ENCODE measurements at places on chromosomes 7 and 10.
A peak's percentile ranks its signal among the peaks of the same experiment; 100 is the strongest.

- no peak for ATAC-seq
These were observed 13.4 kb downstream of the COL13A1 start for GRCh38 chr10:69815104-69815503.

DNA sequence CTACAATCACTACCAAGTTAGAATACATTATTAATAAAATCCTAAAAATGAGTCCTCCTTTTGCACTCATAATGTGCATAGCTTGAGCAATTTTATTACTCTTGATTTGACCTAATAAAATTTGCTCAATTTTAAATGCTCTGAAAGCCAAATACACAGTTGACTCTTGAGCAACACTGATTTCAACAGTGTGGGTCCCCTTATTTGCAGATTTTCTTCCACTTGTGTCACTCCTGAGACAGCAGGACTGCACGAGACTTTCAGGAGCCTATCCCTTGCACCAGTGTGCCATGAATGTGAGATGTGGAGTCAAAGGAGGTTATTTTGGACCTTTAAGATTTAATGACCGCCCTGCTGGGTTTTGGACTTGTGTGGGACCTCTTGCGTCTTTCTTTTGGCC lies 23.2 kb downstream of the RNF216 start:
- no peak for ATAC-seq

- no peak for ATAC-seq
These were observed 150.6 kb upstream of the TMEM72 start for GRCh38 chr10:44760513-44760912.

GRCh38 chr7:158056761-158057160 lies 530.9 kb downstream of the PTPRN2 start:
- ATAC-seq = no peak

DNA sequence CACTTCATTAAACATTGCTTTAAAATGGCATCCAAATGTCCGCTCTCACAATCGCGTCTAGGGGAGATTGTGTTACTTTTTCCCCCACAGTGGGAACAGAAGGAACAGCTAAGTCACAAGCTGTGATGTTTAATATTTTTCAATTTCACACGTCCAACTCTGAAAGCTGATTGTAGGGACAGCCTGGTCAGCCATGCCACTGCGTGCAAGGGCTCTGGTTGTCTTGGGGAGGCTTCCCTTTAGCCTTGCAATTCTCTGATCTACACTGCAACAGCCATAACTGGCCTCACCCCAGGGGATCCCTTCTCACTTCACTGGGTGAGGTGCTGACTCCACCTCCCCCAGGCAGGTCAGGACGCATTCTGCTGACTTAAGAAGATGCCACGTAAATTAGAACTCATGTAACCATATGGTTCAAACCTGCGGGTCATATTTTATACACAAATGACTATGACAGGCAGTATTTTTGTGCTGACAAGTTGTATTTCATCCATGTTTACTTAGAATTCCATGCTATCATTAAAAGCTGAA lies 425.2 kb upstream of the NFE2L3 start:
- ATAC-seq = no peak

DNA sequence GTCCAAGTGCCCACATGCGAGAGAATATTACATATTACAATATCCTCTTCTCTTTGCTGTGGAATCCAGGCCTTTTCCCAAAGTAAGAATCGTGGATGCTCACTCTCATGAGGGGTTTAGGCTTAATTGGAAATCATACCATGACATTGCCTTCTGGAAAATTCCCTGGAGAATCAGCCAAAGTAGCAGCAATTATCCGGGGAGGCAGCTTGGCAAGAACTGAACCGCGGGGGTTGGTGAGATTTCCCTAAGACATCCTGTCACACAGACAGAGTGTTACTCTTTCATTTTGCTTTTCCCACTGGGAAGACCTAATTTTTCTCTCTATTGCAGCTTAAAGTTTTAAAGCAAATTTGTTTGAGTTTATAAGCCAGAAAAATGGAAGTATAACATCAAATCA lies 463.6 kb upstream of the DPP6 start:
- no peak for ATAC-seq

GRCh38 chr7:17934612-17935240 lies 5.6 kb downstream of the SNX13 start:
- no peak for ATAC-seq

- peak; percentile 78 for ATAC-seq
These were observed 14.6 kb downstream of the VOPP1 start for GRCh38 chr7:55557666-55558188.

DNA sequence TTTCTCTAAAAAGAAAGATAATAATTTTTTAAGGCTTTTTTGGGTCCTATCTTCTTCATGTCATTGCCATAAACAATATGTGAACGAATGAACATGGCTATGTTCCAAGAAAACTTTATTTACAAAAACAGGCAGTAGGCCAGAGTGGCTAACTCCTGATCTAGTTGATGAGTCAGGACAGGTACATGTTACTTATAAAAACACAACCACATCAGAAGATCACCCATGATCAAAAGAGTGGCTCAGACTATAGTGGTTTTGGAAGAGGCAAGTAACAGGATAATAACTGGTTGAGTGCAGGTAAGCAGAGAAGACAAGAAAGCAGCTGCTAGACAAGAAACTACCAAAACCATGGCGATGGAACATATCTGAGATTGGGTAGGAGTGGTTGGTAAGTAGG lies 468.7 kb downstream of the KCNMA1 start:
- ATAC-seq = no peak

- no peak for ATAC-seq
These were observed 54.8 kb downstream of the THNSL1 start for GRCh38 chr10:25071227-25071626.

DNA sequence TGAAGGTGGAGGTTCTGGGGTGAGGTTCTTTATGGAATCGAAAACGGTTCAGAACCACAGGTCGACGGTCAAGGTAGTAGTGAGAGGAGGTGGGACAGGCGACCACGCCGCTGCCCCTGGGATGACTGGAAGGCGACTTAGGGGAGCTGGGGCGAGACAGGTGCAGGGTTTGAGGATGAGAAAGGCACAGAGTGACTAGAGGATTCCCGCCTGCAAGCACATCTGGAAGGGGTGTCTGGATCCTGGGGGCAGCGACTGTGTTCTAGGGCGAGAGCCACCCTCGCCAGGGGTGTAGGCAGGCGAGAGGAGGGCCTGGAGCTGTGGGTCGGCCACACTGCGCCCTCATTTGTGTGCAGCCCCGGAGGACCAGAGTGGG lies 468 bp upstream of the IRF5 start:
- no peak for ATAC-seq

DNA sequence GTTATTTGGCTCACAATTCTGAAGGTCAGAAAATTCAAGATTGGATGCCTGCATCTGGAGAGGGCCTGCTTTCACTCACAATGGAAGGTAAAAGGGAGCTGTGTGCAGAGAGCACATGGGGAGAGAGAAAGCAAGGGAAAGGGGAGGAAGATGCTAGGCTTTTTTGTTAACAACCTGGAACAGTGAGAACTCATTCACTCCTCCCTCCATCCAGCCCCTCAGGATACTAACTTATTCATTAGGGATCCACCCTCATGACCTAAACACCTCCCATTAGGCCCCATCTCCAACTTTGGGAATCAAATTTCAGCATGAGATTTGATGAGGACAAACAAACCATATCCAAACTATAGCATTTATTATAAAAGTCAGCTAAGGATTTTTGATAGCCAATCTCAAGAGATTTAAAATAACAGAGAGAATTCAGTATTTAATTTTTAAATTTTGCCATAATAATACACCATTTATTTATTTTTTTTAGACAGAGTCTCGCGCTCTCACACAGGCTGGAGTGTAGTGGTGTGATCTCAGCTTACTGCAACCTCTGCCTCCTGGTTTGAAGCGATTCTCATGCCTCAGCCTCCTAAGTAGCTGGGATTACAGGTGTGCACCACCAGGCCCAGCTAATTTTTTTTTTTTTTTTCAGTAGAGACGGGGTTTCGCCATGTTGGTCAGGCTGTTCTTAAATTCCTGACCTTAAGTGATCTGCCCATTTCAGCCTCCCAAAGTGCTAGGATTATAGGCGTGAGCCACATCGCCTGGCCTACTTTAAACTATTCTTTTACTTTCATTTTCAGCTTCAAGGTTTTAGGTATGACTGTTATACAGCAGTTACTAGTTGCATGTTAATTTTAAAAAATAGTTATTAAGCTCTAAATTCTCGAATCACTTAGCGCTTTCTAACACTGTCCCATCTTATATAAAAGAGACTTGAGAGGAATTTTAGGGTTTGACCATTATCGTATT lies 20.3 kb upstream of the ETV1 start:
- ATAC-seq = no peak

DNA sequence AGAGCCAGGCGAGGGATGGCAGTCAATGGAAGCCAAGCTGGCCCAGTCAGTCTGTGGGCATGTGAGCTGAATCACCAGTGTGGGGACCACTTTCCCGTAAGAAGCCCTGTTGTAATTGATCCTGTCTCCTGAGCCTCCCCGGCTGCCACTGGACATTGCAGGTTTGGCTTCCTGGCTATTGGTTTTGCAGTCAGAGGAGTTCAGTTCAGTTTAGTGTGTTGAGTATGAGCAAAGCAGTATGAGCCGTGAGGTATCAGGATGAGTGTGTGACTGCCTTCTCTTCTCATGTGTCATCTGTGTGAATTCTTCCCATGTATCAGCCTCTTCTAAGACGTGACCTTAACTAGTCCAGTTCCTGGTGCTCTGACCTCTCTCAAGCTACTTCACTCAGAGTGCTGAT lies 227.4 kb downstream of the PRKG1 start:
- peak; percentile 38 for ATAC-seq

- ATAC-seq = no peak
These were observed 232.0 kb downstream of the VTI1A start for GRCh38 chr10:112678987-112679386.

GRCh38 chr7:1700086-1700485 lies 30.0 kb downstream of the ELFN1 start:
- no peak for ATAC-seq

- no peak for ATAC-seq
These were observed 40.0 kb upstream of the BAMBI start for GRCh38 chr10:28637346-28637745.

- ATAC-seq = peak; percentile 30
These were observed 15.4 kb downstream of the SEC24C start for GRCh38 chr10:73759512-73760115.

GRCh38 chr7:23956772-23957576 lies 247.0 kb downstream of the STK31 start:
- no peak for ATAC-seq

DNA sequence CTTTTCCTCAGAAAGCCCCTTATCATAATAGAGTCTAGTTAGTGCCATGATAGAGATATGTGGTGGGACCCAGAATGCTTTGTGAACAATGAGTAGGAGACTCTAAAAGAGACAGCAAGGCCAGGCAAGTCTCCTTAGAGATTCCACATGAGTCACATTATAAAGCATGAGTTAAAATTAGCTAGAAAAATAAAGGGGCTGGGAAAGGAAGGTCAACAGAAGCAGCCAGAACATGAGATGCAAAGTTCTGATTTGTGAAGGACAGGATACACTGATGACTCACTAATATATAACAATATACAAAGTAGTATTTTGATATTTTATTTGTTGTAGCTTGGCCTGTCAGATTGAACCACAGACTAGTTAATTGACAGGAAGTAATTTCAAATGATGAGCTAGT lies 25.3 kb upstream of the SNX13 start:
- no peak for ATAC-seq

DNA sequence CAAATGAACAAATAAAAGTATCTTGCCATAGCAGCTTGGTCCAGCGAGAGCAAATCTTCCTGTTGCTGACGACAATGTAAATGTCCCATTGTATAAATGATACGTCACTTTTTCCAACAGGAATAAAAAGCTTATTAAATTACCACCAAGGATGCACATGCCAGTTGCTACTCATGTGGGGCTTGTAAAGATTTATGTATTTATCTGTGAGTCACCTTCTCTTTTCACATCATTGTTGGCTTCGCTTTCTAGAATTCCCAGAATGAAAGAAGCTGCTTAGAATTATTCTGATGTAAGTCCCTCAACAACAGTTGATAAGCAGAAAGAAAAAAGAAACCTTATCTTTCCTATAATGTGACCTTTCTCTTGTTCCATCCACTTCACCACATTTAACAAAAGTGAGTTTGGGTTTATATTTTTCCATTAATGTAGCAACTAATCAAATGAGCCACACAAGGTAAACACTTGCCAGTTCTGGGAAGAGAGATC lies 22.4 kb downstream of the DNAJC12 start:
- peak; percentile 72 for ATAC-seq

DNA sequence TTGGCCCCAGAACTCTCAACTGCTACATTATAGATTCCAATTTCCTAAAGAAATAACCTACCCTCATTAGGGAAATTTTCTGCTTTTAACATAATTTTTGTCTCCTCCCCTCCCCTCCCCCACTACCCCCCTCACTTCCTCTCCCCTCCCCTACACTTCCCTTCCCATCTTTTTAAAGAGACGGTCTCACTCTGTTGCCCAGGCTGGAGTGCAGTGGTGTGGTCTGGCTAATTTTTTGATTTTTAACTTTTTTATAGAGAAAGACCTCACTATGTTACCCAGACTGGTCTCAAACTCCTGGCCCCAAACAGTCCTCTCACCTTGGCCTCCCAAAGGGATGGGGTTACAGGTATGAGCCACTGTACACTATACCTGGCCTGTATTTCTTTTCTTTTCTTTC lies 30.5 kb upstream of the C1GALT1 start:
- no peak for ATAC-seq

GRCh38 chr10:4034907-4035598 lies 250.0 kb upstream of the KLF6 start:
- peak; percentile 58 for ATAC-seq

- no peak for ATAC-seq
These were observed 80.3 kb downstream of the SND1 start for GRCh38 chr7:127732306-127732705.

DNA sequence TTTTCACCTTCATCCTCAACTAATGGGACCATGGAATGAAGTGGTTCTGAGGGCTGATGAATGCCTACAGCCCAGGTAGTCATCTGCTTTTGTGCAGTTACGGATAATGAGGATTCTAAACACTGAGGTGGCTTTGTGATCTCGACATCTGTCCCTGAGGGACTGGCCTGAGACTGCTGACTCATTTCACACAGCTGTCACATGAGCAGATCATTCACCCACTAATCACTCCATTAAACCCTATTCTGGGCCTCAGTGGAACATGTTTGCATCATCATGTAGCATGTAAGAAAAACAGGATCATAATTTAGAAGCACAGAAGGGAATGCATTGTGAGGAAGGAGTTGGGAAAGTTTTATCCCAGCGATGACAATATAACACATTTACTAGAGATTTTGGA lies 79.4 kb upstream of the FEZF1 start:
- no peak for ATAC-seq

- no peak for ATAC-seq
These were observed 125.7 kb upstream of the ZNF438 start for GRCh38 chr10:31157123-31158010.

DNA sequence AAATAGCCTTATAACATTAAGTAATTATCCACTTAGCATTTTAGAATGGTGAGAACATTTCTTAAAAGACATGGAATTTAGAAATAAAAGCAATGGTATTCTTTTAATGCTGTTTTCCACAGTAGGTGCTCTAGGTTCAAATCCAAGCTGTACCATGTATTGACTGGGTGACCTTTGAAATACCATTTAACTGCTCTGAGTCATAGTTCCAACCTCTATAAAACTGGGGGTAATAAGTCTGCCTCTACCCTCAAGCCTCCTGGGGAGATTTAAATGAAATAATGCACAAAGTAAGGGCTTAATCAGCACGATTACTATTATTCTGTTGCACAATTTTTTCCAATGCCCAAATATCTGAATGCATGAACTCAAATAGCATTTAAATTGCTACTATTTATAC lies 236.4 kb upstream of the CCDC6 start:
- ATAC-seq = no peak

Data from activated T-helper 17 cell treated with anti-CD3 and anti-CD28 coated beads, Interleukin-2, amount 50 U/mL, for 72 hours (primary cell).